ENCODE measurements at places on chromosomes 3 and 15. TPM values are rescaled to one million over a fixed set of nuclear protein-coding genes. Genes with fewer than 3 reads are reported as not detected.

- DNase-seq: no peak
These were observed 53.5 kb upstream of the WNT5A start for GRCh38 chr3:55540579-55540978.

DNA sequence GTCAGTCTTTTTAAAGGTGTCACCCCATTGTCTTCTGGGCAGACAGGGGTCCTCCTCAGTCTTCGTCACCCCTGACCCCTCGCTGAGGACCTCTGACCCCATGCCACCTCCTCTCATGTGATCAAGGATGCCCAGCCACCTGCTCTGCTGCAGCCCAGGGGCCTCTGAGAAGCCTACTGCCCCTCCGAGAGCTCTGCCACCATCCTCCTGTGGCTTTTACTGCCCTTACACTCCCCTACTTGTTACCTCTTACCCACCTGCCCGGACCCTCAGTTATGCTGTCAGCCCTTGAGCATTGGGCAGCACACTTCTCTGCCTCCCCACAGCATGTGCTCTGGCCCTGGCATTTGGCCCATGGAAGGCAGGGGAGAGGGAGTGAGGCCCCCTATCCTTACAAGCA, 123.2 kb downstream of the LRRK1 start:
- DNase-seq: no peak

DNA sequence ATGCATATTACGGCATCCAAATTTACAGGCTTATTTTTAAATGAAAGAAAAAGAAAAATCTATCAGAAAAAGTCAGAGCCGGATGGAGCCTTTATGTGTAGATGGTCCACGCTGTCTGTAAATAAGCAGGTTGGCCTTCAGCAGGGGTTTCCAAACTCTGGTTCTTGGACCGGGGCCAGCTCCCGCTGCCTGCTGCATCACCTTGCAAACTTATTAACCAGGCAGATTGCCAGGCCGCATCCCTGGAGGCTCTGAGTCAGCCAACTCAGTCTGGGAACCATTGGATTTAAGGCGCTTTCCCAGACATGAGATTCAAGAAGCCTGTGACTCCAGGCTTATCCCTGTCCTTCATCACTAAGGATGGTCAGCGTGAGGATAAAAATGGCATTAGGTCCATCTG, 212.4 kb downstream of the OPA1 start:
- no peak for DNase-seq

The ADGRG7 gene
- total RNA-seq: not detected

The SAMMSON gene
- 0.47 TPM for total RNA-seq

DNA sequence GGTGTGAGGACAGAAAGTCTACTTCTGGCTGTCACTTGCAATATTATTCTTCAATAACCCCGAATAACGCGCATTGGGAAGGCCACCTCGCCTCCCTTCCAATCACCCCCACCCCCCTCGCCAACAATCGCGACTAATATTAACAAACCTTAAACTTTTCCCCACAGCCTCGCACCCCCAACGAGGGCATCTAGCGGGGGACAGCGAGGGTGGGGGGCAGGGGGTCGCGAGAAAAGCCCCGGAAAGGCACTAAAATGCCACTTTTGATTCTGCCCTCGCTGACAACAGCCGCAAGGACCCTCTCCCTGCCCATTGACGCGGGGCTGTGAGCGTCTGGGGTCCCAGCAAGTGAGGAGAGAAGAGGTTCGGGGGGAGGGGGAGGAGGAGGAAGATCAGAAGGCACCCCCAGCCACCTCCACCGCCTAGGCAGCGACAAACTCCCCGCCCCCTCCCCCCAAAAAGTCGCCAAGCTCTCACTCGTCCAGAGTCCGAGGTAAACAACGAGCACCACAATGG, 868 bp downstream of the SATB1 start:
- DNase-seq: no peak

The IL12A gene
- total RNA-seq: 0.47 TPM

DNA sequence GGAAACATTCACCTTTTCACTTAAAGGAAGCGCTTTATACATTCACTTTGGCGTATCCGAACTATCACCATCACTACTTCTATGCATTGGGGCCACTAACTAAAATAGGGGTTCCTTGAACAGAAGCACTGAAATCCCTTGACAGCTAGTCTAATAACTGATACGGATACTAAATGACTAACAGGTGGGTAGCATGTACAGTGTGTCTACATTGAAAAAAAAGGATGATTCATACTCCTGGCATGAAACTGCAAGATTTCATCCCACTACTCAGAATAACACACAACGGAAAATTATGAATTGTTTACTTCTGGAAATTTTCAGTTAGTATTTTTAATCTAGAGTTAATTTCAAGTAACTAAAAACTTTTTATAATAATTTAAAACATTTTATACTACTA, 96.7 kb downstream of the SMARCC1 start:
- DNase-seq: no peak

DNA sequence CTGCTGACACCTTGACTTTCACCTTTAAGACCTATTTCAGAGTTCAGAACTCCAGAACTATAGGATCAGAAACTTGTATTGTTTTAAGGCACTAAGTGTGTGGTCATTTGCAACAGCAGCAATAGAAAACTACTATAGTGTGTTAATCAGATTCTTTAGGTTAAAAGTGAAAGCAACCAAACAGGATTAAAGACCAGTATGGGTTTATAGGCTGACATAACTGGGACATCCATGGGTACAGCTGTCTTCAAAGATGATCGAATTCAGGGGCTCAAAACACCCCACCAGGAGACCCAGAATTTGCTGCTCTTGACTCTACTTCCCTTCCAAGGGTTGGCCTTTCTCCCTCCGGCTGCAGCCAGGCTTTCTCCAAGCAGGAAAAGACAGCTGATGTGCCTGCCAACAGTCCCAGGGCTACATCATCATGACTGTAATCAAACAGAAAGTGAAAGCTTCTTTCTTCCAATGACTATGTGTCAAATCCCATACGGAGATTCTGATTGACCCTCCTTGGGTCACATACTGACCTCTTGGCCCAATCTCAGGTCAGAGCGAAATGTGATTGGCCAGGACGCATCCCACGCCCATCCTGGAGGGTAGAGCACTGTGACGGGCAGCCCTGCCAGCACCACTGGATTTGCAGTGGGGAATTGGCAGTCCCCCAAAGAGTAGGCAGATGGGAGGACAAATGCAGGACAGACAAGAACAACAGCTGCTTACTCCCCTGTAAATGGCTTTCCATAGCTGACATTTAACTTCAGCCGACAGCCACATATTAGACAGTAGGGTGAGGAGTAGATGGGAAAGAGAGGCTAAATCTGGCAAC, 51.4 kb upstream of the RNF7 start:
- DNase-seq: peak; percentile 66

The EEFSEC gene
- 5.1 TPM for total RNA-seq

DNA sequence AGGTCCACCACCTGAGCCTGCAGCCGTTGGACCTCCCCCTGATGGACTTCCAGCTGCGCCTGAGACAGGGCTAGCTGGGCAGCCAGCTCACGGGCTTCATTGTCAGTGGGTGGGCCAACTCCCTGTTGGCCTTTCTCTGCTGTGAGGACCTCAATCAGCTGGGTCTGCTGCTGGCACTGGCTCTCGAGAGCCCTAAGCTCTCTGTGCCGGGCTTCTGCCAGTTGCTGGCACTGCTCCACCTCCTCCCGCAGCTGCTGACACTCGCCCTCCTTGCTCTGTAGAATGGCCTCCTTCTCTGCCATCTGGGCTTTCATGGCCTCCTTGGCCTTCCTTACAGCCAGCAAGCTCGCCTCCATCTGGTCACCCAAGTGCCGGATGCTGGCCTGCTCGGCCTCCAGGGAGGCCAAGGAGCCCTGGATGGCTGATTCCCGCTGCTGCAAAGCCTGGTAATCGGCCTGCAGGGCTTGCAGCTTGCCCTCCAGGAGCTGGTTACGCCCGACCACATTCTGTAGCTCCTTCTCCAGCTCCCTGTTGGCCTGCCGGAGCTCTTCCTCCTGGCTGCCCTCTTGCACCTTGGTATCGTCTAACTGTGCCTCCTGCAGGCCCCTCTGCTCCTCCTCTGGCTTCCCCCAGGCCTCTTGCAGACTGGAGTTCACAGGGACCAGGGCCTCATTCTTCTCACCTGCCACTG, 23.8 kb downstream of the CXCR6 start:
- DNase-seq: peak; percentile 20

- no peak for DNase-seq
These were observed 28.6 kb upstream of the VPS8 start for GRCh38 chr3:184783319-184783718.

DNA sequence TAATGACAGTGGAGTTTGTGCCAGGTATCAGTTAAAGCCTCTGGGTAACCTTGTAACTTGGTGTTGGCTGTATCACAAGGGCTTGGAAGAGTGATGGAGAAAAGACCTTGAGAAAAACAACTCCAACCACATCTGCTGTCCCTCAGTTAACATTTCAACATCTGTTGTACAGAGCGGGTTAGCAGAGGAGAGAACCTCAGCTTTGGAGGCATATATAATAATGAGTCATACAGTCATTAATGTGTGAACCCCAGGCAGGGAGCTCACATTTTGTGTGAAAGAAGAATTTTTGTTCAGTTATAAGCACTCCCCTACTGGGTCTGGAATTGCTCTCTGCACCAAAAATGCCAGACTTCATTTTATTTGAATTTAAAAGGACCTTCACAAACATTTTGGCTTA, 439.5 kb downstream of the PDCD6IP start:
- DNase-seq: no peak

DNA sequence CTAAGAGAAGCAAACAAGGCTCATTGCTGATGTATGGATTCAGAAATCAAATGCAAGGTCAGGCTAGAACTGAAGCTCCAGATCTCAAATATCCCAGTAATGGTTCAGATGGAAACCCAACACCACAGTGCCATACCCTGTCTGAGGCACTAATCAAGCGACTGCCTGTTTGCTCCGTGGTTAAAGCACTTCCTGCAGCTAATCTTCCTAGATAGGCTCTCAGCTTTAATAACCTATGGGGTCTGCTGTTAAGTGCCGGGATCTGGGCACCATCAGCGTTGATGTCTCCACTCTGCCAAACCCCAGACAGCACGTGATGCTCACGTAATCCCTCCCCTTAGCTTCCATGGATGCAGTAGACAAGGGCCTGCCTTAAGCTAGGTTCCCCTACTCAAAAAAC, 262.6 kb downstream of the MECOM start:
- no peak for DNase-seq

- no peak for DNase-seq
These were observed 63.4 kb upstream of the C15orf39 start for GRCh38 chr15:75138016-75138999.

DNA sequence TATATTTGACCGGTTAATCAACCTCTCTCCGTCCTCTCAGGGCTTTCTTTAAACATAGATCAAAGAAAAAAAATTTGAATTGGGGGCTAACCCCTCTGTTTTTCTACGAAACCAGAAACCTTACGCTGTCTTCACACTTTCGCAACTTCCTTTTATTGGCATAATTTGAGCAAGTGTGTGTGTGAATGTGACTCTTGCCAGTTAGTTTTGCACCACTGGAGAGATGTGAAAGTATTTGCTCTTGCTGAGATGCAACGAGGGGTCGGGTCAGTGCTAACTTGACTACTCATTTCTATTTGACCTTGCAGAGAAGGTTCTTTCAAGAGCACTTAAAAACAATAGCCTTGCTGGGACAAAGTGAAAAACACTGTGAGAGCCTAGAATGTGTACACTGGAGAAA, 81.2 kb downstream of the FAM43A start:
- no peak for DNase-seq

- DNase-seq: no peak
These were observed 24.6 kb upstream of the ANPEP start for GRCh38 chr15:89839167-89839810.

The ANKUB1 gene
- total RNA-seq: 0.78 TPM

- no peak for DNase-seq
These were observed 222.3 kb upstream of the TMC3 start for GRCh38 chr15:81596159-81596865.

The CCR5 gene
- total RNA-seq: 0.16 TPM

- DNase-seq: no peak
These were observed 154.9 kb downstream of the PEX5L start for GRCh38 chr3:179881791-179882190.

DNA sequence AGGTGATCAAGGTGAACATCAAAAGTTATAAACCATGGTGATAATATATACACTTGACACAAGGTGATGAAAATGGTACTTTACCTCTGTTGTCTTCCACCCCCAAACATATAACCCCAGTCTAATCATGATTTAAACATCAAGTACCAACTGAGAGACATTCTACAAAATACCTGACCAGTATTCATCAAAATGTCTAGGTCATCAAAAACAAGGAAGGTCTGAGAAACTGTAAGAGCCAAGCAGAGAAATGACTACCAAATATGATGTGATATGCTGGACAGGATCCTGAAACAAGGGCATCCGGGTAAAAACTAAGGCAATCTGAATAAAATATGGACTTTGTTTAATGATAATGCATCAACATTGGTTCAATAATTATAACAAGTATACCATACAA, 27.8 kb downstream of the EDC3 start:
- DNase-seq: no peak

DNA sequence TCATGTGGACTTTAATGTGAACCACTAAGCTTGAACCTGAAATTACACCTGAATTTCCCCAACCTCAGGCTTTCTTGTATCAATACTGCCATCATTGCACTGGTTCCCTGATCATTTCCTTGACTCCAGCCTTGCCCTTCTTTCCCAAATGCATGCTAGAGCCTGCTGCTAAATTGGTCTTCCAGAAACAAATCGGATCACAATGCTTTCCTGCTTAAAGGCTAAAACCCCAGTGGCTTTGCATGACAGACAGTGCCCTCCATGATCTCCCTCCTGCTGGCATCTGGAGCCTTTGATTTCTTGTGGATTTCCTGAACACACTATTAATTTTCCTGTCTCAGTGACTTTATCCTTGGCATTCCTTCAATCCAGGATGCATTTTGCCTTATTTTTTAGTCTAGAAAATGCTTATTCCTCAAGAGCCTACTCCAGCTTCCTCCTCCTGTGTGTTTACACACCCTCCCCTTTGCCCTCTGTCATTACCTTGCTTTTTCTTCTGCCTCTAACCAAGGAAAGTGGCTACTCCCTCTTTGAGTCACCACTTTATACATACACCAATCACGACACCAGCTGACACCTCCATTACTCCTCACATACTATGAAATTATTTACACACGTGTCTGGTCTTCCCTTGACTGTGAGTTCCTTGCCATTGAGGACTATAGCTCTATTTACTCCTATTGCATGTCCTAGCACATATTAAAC, 214.6 kb downstream of the KCNAB1 start:
- no peak for DNase-seq

The NIT2 gene
- 16.7 TPM for total RNA-seq

DNA sequence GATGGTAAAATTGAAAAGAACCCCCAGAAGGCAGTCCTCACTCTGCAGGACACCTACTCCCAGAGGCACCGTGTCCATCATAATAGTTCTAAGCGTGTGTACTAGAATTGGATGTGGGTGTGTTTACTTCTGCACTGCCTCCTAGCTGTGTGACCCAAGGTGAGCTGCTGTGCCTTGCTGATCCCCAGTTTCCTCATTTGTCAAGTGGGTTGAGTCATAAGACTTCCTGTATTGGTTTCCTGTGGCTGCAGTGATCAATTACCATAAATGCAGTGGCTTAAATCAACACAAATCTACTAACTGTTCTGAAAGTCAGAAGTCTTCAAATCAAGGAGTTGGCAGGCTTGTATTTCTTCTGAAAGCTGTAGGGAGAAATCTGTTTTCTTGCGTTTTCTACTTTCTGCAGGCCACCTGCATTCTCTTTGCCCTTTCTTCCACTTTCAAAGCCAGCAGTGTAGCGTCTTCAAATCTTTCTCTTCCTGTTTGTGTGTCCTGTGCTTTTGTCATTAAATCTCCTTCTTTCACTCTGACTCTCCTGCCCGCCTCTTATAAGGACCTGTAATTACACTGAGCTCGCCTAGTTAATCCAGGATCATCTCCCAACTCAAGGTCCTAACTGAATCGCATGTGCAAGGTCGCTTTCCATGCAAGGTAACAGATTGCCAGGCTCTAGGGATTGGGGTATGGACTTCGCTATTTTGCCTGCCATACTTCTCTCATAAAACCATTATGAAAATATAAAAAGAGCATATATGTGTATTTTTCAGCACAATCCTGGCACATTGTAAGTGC, 59.0 kb downstream of the RORA start:
- DNase-seq: no peak

All from occipital lobe (tissue), 3 donors.